SHP77 (cell line): ENCODE measurements at places on chromosomes 12 and 14.

DNA sequence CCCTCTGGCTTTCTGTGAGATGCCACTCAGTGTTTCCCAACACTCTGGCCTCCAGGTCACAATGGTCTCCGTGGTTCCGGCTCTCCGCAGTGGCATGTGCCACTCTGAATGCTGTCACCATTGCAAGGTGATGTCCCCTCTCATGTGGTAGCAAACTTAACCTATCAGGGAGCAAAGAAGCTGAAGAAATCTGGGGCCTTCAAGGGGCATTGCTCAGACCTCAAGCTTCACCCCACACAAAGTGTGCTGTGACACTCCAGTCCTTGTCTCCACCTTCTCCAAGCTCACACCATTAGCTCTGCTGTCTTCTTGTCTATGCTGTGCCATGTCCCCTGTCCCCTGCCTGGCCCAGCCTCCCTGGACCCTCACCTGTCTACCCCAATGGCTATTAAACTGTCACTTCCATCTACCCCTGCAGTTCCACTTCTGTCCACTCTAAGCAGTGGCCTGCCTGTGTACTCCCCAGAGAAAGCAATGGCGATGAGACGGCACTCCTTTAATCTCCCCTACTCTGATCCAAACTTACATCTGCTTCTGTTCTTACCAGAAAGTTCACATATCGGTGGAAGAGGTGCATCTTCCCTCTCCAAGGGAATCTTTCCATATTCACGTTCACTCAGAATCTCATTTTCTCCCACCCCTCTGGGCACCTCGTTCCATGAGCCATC is 93.7 kb downstream of the DHRS2 start:
- DNase-seq: peak; percentile 4

DNA sequence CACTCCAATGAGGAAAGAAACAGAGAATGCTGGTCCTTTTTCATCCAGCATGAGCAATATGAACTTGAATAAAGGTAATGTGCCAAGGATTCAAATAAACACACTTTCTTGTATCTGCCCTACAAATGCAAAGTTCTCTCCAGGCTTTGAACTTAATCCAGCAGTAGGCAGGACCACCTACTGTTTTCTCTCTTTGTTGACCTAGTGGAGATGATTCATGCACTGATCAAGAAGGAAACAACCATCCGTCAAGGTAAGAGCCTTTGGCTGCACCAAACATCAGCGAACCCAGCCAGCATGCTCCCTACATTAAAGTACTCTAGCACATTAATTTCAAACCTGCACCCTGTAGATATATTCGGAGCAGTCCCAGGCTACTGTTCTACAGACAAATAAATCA is 489.3 kb downstream of the GALC start:
- no peak for DNase-seq

- no peak for DNase-seq
Measured at GRCh38 chr12:2268471-2269286, 215.9 kb downstream of the CACNA1C start.

DNA sequence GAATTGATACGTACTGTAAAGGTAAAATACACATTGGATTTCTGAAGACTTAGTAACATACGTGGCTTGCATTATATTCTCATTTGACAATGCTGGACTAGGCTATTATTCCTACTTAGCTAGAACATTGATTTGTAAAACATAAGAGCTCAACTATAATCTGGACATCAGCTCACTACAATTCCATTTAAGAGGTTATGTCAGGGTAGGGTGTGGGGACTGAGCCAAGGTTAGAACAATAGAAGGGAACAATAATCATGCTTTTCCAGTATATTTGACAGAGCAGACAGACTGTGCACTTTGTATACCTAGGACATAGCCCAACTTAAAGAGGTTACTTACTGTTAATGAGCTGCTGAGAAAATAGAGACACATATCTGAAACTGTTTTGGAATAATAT is 10.8 kb downstream of the ZCRB1 start:
- DNase-seq: no peak

DNA sequence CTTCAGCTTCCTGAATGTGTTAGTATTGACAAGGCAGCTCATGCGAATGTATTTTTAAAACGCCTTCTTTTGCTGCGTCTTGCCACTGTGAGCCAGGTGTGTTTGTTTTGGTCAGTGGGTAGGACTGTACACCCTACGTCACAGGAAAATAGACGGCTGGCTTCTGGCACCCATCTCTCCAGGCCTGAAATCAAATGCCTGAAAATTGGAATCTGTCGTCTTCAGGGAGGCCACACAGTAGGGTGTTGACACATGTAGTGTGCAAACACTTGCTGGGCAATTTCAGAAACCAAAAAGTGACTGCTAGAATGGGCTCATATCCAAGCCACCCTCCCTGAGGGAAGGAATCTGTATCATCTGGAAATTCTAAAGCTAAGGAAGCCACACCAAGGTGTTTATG is 209.3 kb downstream of the TTC8 start:
- DNase-seq: peak; percentile 79
